ENCODE measurements at places on chromosomes 16 and 17. TPM values are rescaled to one million over a fixed set of nuclear protein-coding genes. Genes with fewer than 3 reads are reported as not detected.
A peak's percentile ranks its signal among the peaks of the same experiment; 100 is the strongest.

GRCh38 chr17:39174920-39175694, 9.1 kb upstream of the ARL5C start:
- no peaks in the 10 kb centered on the region for H3K27me3 ChIP-seq
- peaks cover 10% of the 10 kb centered on the region for H3K36me3 ChIP-seq
- no peak overlapping the region for H3K27ac ChIP-seq
- H3K4me3 ChIP-seq, result no peak overlapping the region
- no peaks in the 10 kb centered on the region for H3K4me1 ChIP-seq
- DNase-seq, result peak; percentile 83

DNA sequence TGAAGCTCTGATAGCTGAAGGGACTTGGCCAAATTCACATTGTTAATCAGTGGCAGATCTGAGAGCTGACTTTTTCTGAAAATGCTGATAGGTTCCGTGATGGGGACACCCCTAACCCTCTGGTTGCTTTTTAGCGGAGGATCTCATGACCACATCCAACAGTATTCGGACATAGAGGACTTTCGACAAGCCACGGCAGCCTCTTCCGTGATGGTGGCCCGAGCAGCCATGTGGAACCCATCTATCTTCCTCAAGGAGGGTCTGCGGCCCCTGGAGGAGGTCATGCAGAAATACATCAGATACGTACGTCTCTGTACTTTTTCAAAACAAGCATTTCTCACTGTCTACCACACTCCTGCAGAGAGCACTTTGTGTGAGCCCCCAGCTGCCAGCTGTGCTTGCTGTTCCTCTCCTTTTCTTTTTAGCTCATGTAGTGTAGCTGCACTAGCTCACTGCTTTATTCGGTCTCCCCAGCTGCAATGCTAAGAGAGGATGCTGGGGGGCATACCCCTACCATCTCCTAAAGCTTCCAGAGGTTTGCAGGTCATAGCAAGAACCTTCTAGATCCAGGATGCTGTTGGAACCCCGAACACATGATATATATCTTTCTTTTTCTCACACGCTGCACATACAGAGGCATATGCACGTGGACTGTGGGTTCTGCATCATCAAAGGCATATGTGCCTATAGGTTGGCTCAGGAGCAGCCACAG, 14.2 kb upstream of the NFATC3 start:
- H3K4me3 ChIP-seq, result no peak overlapping the region
- DNase-seq, result no peak
- peaks cover 15% of the 10 kb centered on the region for H3K4me1 ChIP-seq
- H3K27me3 ChIP-seq, result no peaks in the 10 kb centered on the region
- H3K36me3 ChIP-seq, result no peaks in the 10 kb centered on the region

GRCh38 chr17:43359469-43360110, 39.2 kb upstream of the ARL4D start:
- no peaks in the 10 kb centered on the region for H3K36me3 ChIP-seq
- peak overlapping the region; percentile 79 for H3K27ac ChIP-seq
- no peak for DNase-seq
- no peaks in the 10 kb centered on the region for H3K27me3 ChIP-seq

GRCh38 chr17:32933881-32934280, 5.9 kb downstream of the TMEM98 start:
- H3K27ac ChIP-seq, result no peak overlapping the region
- no peak for DNase-seq
- peaks cover 12% of the 10 kb centered on the region for H3K36me3 ChIP-seq
- H3K4me3 ChIP-seq, result no peak overlapping the region

- DNase-seq, result no peak
- no peak overlapping the region for H3K4me3 ChIP-seq
- peaks cover 3% of the 10 kb centered on the region for H3K4me1 ChIP-seq
- H3K27ac ChIP-seq, result peak overlapping the region; percentile 61
- no peaks in the 10 kb centered on the region for H3K36me3 ChIP-seq
Measured at GRCh38 chr16:14203166-14203565, 132.0 kb downstream of the MRTFB start.

- no peaks in the 10 kb centered on the region for H3K27me3 ChIP-seq
- no peaks in the 10 kb centered on the region for H3K36me3 ChIP-seq
- no peak overlapping the region for H3K4me3 ChIP-seq
- H3K4me1 ChIP-seq, result no peaks in the 10 kb centered on the region
- no peak overlapping the region for H3K27ac ChIP-seq
Measured at GRCh38 chr16:17018585-17018939, 452.2 kb downstream of the XYLT1 start.

DNA sequence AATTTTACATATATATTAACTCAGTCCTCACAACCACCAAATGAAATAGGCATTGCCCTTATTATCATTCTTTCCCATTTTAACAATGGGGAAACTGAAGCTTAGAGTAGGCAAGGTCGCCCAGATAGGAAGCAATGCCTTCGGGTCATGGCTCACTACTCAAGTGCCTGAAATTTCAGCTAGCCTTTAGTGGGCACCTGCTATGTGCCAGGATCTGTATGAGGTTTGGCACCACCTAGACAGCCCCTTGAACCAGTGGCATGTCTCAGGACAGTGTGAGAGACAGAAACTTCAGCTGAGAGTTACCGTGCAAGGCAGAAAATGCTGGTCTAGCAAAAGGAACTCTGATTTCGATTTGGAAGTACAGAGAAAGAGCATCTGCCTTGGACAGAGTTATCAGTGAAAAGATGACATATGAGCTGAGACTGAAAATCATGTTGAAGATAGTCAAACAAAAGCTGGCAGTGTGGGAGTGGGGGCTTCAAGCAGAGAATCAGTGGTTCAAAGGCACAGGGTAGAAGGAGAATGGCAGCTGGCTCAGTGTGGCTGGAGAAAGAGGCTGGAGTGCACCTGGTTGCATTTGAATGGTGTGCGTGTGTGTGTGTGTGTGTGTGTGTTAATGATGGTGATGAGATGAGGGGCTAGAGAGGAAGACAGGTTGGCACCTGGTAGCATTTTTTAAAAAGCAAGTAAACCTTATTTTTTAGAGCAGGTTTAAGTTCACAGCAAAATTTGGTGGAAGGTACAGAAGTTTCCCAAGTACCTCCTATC, 29.1 kb downstream of the CDH13 start:
- H3K36me3 ChIP-seq, result no peaks in the 10 kb centered on the region
- no peaks in the 10 kb centered on the region for H3K27me3 ChIP-seq
- H3K4me1 ChIP-seq, result no peaks in the 10 kb centered on the region

GRCh38 chr16:22628994-22629393, 118.3 kb downstream of the NPIPB5 start:
- H3K36me3 ChIP-seq, result no peaks in the 10 kb centered on the region
- no peaks in the 10 kb centered on the region for H3K27me3 ChIP-seq
- no peak overlapping the region for H3K27ac ChIP-seq
- no peaks in the 10 kb centered on the region for H3K4me1 ChIP-seq
- DNase-seq, result no peak

- H3K4me3 ChIP-seq, result peak overlapping the region; percentile 41
- no peaks in the 10 kb centered on the region for H3K27me3 ChIP-seq
- no peaks in the 10 kb centered on the region for H3K36me3 ChIP-seq
Measured at GRCh38 chr16:88455610-88456355, 2.7 kb downstream of the ZFPM1 start.

Gene CCDC43
- 25.0 TPM for total RNA-seq

Gene MAPT
- total RNA-seq, result 9.2 TPM

Gene STUB1
- 160 TPM for total RNA-seq

Gene EPN2
- 19.9 TPM for total RNA-seq

All from adrenal gland (tissue), 19 donors.